ENCODE measurements at places on chromosomes 11 and 22.

DNA sequence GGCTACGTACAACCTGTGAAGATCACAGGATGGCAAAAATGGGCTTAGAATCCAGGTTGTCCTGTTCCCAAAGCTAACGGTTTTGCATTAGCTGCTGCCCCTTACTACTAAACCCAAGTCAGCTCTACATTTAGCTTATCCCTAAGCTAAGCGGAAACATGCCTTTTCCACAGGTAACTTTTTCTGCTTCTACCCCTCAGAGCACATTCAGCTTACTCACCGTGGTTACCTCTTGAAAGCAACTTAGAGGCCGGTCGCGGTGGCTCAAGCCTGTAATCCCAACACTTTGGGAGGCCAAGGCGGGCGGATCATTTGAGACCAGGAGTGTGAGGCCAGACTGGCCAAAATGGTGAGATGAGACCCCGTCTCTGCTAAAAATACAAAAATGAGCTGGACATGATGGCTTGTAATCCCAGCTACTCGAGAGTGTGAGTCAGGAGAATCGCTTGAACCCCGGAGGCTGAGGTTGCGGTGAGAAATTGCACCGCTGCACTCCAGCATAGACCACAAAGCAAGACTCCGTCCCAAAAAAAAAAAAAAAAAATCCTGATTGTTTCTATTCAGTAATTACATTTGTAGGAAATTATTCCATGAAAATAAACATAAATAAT, 790 bp upstream of the TMEM41B start:
- no peak for DNase-seq

- DNase-seq = no peak
Measured at GRCh38 chr11:19393941-19394340, 153.2 kb upstream of the E2F8 start.

DNA sequence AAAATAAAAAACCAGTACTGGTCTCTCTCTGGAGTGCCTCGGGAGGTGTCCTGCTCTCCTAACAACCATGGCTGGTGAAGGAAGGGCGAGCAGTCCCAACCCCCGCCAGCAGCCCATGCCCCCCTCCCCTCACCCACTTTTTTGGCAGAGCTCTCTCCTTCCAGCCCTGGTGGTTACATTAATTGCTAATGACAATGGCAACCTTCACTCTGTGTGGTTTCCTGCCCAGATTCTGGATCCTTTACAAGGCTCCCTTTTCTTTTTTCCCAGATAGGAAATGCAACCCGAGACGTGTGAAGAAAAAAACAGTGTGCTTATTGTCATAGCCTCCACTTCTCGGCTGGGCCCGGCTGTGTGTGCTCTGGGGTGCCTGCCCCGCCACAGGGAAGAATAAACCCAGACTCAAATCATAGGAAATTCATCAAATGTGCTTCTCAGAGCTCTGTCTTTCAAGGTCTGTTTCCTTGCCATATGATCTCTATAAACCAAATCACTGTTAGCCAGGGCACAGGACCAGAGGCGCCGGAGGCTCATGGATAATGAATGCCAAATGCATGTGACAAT, 513.0 kb downstream of the SOX6 start:
- peak; percentile 23 for DNase-seq

GRCh38 chr11:113240790-113241635, 73.4 kb upstream of the TTC12 start:
- DNase-seq = no peak
